ENCODE measurements at places on chromosomes 1 and 21. TPM values are rescaled to one million over a fixed set of nuclear protein-coding genes. Genes with fewer than 3 reads are reported as not detected.

DNA sequence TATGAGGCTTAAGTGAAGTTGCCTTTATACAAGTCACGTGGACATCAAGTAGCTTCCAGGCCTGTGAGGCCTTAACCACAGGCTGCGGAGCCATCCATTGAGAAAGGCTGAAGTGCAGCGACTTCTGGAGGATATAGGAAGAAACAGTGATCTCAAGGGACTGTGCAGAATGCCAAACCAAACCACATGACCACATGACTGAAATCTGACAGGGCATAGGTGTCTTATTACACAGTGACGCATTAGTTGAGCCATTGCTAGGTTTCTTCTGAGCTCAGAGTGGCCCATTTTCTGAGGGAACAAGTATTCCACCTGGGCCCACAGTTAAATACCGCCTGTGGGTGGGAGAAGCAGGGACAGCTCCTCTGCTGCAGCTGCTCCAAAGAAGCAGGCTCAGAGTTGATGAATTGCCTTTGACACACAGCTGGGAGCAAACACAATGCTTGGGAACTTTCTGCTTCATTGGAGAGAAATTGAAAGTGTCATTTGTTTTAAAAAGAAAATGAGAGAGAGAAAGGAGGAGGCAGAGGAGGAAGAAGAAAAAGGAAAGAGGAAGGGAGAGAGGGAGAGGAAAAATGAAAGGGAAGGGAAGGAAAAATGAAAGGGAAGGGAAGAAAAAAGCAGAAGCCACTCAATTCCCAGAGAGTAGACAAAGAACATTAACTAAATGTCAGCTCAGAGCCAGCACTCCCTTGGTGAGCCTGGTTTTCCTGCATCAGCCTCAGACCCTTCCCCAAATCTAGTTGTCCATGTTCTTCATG lies 94.4 kb downstream of the COLGALT2 start:
- no peaks in the 10 kb centered on the region for H3K27me3 ChIP-seq
- no peak overlapping the region for H3K4me3 ChIP-seq
- H3K36me3 ChIP-seq: no peaks in the 10 kb centered on the region
- no peak overlapping the region for H3K27ac ChIP-seq

GRCh38 chr1:211752951-211753486 lies 77.5 kb downstream of the LPGAT1 start:
- no peak overlapping the region for H3K27ac ChIP-seq
- DNase-seq: no peak
- no peaks in the 10 kb centered on the region for H3K36me3 ChIP-seq
- no peaks in the 10 kb centered on the region for H3K4me1 ChIP-seq
- H3K27me3 ChIP-seq: no peaks in the 10 kb centered on the region
- H3K4me3 ChIP-seq: no peak overlapping the region

GRCh38 chr1:228768355-228769000 lies 33.2 kb downstream of the RHOU start:
- no peaks in the 10 kb centered on the region for H3K27me3 ChIP-seq
- peaks cover 4% of the 10 kb centered on the region for H3K4me1 ChIP-seq
- no peaks in the 10 kb centered on the region for H3K36me3 ChIP-seq
- H3K27ac ChIP-seq: no peak overlapping the region
- DNase-seq: no peak

Gene FBXO2
- 10.2 TPM for total RNA-seq

DNA sequence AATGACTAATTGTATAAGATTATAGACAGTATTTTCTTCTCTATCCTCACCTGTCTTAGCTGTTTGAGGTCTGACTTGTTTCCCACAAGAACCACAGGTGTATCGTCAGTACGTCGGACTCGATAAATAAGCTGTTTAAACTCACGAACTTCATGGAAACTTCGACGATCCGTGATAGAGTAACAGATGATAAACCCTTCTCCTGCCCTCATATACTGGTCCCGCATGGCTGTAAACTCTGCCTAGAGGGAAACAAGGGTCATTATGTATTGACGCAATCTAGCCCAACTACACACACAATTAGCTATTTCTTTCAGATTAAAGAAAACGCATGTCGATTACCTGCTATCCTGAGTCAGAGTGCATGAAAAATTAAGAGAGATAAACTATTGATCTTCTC lies 6.9 kb downstream of the RIT1 start:
- H3K36me3 ChIP-seq: peaks cover 40% of the 10 kb centered on the region
- no peaks in the 10 kb centered on the region for H3K27me3 ChIP-seq
- H3K27ac ChIP-seq: no peak overlapping the region
- no peak overlapping the region for H3K4me3 ChIP-seq
- H3K4me1 ChIP-seq: no peaks in the 10 kb centered on the region

Gene CD1E
- 3.5 TPM for total RNA-seq

Gene FNDC7
- total RNA-seq: not detected

DNA sequence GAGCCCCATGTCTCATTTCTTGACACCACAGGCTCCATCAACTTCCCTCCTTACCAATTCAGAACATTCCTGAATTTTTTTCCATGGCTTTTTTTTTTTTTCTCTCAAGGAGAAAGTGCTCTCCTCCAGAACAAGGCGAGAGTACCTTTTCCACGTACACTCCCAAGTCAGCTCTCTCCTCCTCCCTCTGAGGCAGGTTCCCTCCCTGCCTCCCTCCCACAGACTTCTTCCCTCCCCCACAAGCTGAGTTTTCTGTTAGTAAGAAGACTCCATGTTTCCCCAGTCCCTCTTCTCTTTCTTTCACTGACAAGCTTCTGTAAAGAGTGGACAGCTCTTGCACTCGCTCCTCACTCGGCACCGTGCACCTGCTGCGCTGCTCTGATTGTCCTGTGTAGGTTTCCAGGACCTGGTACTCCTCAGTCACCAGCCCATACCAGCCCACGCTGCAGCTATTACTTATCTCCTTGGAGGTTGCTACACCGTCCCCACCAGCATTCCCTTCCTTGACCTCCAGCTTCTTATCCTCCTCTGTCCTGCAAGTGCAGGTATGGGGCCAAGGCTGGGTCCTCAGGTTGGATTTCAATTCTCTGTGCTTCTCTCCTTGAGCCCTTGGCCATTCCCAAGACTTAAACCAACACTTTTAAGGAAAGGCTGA lies 3.8 kb downstream of the TRAF5 start:
- H3K27ac ChIP-seq: no peak overlapping the region
- no peaks in the 10 kb centered on the region for H3K27me3 ChIP-seq
- no peak for DNase-seq
- H3K36me3 ChIP-seq: no peaks in the 10 kb centered on the region

Gene PROX1
- total RNA-seq: 6.6 TPM

Measured in kidney (tissue), 22 donors.